ENCODE measurements at places on chromosomes 16 and 17. TPM values are rescaled to one million over a fixed set of nuclear protein-coding genes. Genes with fewer than 3 reads are reported as not detected.
A peak's percentile ranks its signal among the peaks of the same experiment; 100 is the strongest.

NPIPB9 gene
- total RNA-seq: 5.0 TPM

SAMD14 gene
- total RNA-seq: 1.6 TPM

JPH3 gene
- total RNA-seq: not detected

TMEM235 gene
- not detected for total RNA-seq

GRCh38 chr17:13462673-13463124 is 139.0 kb downstream of the HS3ST3A1 start:
- no peak for DNase-seq

GRCh38 chr17:6948562-6948961 is 47.3 kb upstream of the ALOX12 start:
- DNase-seq: no peak

DNA sequence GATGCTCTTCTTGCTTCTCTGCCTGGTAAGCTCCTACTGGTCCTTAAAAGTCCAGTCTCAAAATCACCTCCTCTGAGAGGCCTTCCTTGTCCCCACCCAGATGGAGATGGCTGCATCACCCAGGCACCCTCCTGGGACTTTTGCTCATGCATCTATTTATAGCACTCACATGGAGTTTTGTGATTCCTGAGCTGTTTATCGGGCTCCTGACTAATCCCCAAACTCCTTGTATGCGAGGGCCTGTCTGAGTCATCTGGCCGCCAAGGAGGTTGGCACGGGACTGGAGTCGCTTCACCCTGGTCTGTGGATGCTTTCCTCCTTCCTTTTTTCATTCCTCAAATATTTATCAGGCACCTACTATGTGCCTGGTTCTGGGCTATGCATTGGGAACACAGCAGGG is 2.3 kb upstream of the MAP2K3 start:
- peak; percentile 98 for DNase-seq

GRCh38 chr16:67545665-67546024 is 16.7 kb upstream of the CTCF start:
- DNase-seq: no peak

DNA sequence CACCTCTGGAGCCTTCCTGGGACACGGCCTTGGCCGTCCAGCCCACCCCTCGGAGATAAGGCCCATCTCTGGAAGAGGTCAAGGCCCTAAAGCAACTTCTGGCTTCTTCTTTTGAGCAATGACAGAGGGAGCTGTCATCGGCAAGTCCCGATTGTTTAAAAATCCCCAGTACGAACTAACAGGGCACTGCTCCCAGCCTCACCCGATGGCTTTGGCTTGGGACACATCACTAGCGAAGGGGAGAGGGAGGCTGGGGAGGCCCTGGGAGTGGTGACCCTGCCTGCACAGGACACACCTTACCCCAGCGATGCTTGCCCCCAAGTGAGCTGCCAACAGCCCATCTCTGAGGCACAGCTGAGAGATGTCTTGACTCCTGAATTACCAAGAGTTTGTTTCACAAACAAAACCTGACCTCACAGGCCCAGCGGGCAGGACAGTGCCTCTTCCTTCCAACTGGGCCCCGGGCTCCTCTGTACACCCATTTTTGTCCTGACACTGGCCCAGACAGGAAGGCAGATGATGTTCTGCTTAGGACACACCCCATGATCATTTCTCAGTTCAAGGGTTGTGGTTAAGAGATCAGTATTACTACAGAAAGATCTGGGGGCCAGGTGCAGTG is 4.8 kb downstream of the SYNGR2 start:
- DNase-seq: no peak

DNA sequence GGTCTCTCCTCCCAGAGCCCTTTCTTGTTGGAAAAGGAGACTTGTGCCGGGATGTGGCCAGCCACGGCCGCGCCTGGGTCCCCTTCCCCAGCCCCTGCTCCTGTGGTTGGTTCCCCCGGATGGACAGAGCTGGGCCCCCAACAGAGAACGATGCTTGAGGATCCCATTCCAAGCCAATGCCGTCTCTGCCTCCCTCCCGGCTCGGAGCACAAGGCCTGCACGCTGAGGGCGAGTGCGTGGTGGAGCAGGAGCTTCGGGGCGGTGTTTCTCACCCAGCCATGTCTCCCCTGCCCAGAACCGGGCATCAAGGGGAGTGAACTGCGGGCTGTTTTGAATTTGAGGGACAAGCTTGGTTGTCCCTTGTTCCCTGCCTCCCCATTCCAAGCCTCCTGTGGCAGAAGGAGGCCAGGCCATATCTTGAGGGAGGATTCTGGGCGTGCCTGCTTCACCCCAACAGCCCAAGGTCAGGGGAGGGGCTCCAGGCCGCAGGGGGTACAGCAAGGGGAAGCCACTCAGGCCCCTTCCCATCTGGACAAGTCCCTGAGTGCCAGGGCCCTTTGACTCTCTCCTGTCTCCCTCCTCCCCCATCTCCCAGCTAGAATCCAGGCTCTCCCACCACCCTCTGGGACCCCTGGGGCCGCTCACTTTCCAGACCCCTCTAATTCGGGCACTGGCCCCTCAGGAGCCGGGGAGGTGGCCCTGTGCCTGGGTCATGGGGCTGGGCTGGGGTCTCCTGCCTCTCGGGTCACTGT is 43.6 kb downstream of the SOCS3 start:
- DNase-seq: no peak

DNA sequence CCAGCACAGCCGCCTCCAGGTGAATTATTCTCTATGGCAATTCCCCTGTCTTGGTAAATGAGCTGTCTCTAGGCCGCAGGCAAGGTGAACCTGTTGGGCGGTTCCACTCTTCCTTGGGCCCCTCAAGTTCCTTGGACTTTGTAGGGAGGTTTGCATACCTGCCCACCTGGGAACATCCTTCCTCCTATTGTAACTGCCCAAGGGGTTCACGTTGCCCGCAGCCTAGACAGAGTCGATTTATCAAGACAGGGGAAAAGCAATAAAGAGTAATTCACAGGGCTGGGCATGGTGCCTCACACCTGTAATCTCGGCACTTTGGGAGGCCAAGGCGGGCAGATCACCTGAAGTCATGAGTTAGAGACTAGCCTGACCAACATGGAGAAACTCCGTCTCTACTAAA is 122.5 kb downstream of the KCNJ18 start:
- no peak for DNase-seq

DNA sequence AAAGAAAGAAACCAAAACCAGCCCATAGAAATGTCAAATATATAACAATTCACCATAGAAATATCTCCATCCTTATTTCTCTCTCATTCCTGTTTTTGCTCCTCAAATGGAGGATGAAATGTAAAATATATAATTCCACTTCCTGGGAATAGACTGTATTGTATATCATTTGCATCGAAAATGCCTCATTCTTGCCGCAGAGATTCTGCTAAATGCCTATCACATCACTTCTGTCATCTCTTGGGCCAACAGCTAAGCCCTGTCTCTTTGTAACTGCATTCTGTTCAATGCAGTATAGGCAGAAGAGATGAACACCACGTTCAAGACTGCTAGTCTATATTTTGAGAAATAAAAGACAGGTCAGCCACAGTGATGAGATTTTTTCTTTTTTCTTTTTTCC is 956.3 kb upstream of the SOX9 start:
- no peak for DNase-seq

DNA sequence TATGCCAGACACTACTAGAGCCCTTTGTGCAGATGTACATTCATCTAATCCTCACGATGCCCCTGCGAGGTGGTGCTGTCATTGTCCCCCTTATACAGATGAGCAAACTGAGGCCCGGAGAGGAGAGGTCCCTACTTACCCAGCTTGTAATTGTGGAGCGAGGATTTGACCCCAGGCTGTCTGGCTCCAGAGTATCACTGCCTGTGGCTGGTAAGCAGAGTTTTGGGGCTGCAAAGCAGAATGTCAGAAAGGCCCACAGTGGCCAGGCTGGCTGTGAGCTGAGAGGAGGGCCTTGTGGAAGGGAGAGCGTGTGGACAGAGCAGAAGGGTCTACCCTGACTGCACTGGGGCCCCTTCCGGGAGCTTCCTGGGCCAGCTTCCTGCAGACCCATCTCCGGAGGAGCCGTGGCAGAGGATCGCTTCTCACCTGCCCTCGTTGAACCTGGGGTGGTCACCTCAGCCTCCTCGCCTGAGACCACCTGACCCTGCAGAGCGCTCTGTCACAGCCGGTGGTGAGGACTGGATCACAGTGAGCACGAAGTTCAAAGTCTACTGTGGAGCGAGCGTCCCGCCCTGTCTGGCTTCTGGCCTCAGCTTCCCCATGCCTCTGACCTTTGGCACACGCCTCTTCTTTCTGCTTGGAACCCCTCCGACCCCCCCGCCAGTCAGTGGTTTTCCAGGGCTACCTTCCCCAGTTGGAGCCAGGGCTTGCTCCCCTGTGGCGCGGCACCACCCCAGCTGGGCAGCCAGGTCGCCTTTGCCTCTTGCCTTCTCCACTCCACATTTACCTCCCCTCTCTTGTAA is 12.1 kb downstream of the CMIP start:
- no peak for DNase-seq

DNA sequence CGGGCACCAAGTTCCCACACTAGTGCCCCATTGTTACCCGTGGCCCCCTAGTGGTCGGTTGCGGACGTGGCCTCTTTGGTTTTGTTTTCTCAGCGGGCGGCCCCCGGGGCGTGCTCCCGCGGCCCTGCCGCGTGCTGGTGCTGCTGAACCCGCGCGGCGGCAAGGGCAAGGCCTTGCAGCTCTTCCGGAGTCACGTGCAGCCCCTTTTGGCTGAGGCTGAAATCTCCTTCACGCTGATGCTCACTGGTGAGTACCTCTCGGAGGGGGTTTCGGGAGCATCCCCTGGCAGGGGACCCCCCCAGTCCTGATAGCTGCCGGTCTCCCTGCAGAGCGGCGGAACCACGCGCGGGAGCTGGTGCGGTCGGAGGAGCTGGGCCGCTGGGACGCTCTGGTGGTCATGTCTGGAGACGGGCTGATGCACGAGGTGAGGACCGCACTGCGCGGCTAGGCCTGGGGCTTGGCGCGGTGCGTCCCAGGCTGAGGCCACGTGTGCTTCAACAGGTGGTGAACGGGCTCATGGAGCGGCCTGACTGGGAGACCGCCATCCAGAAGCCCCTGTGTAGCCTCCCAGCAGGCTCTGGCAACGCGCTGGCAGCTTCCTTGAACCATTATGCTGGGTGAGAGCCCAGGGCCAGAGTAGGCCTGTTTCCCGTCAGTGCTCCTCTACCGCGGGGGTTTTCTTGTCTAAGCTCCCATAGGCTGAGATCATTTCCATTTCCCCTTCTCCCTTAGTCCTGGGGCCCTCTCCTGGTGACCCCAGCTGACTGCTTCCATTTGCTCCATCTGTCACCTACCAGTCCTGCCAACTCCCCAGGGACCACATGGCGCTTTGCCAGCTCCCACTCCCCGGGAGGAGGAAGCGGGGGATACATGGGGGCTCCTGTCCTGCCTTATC is 1.7 kb downstream of the SPHK1 start:
- DNase-seq: peak; percentile 87

- peak; percentile 78 for DNase-seq
Observed at GRCh38 chr17:79011451-79012147, 2.0 kb upstream of the CANT1 start.

DNA sequence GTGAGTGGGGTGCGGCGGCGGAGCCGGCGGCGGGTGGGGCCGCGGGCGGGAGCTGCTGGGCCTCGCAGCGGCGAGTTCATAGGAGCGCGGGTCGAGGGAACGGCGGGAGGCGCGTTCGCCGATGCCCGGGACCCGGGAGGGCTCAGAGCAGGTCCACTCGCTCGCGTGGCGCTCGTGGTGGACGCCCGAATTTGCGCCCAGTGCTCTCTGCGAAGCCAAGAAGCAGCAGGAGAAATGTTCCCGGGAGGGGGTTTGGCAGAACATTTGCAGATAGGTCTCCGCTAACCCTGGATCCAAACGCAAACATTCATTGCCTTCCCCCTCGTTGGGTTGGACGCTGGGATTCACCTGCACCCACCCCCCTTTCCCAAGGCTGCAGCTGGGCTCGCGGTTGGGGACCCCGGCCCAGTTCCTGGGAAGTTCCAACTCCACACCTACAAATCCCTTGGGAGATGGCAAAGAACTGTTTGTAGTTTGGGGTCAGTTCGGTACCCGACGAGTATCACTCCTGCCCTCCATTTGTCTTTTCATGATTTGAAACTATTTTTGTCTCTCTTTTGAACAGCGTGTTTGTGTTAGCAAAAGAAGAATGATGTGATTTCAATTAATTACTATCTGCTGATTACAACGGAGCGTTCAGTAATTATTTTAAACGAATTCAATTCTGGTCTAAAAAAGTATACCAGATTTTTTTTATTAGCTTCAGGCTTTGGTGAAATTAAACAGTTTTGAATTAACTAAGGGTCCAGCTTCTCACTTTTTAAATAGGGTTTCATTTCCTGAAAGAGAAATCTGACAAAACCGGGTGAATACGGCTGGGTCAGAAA is 2.3 kb downstream of the NTN1 start:
- DNase-seq: no peak
